NCI-H187 treated with DMSO at 0.1 percent for 48 hours (cell line): ENCODE measurements at places on chromosomes 12 and 14.

- DNase-seq: no peak
Measured at GRCh38 chr12:39239490-39240486, 203.1 kb downstream of the KIF21A start.

DNA sequence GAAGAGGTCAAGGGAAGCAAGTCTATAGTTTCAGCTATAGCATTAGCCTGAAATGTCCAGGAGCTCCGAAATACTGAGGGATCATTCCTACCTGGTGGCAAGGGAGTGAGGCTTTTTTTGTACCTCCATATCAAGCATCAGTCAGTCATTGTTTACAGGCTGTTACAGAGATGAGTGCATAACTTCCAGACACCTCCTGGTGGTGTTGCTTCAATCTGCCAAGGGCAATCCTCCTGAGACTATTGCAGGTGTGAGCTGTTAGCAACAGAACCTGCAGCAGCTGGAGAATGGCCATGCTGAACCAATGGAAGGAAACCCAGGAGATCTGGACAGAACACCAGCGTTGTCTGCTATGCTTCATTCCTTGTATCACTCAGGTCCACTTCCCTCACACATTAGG lies 80.0 kb upstream of the SLC8A3 start:
- DNase-seq: peak; percentile 15

GRCh38 chr12:117187421-117187820 lies 2.8 kb downstream of the FBXO21 start:
- DNase-seq: no peak

DNA sequence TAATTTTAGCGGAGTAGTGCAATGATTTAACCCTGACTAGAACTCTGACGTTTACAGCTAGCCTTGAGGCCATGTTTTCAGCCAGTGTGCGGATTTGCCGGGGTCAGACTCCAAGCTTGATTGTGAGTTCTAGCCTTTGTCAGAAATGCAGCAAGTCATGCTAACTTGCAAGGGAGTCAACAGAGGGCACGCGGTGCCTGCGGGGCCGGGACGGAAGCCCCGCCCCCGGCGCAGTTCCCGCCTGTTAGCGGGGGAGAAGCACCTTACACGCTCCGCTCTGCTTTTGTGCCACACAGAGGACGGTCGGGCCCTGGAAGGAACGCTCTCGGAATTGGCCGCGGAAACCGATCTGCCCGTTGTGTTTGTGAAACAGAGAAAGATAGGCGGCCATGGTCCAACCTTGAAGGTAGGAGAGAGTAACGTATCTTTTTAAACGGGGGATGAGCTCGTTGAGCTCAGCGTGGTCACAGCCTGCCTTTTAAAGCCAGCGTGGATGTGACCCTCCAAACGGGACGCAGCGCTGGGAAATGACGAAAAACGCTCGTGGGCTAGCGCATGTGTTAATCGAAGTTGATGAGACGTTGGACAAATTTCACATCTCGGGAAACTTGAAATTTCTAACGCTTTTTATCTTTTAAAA lies 14.8 kb upstream of the EID3 start:
- peak; percentile 73 for DNase-seq

DNA sequence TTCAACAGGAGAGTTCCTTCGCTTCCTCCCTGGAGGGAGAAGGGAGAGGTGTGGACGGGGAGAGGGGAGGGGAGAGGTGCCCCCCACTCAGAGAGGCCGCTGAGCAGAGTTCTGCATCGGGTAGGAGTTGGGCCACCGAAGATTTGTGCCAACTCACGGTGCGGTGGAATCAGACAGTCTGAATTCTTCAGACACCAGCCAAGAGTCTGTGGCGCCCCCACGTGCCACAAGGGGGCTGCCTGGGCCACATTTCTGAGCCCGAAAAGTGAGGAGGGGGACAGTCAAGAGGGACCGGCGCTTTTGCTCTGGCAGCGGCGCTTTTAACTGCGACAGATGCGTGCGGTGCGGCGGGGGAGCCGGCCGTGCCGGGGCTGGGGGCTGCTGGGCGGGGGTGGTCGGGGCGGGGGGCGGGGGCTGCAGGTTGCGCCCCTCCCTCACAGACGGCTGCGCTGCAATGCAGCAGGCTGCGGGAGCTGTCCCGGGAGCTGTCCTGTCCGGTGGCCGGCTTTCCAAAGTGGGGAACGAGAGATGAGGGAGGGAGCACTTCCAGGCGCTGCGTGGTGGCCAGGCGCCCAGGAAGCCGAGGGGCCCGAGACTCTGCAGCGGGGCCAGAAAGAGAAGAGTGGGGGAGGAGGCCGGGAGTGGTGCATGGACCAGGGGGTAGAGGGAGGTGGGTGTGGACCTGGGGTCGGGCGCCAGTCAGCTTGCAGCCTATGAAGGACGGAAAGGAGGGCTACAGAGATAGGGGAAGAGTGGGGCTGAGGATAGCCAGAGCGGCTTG lies 975 bp upstream of the RTL1 start:
- no peak for DNase-seq

DNA sequence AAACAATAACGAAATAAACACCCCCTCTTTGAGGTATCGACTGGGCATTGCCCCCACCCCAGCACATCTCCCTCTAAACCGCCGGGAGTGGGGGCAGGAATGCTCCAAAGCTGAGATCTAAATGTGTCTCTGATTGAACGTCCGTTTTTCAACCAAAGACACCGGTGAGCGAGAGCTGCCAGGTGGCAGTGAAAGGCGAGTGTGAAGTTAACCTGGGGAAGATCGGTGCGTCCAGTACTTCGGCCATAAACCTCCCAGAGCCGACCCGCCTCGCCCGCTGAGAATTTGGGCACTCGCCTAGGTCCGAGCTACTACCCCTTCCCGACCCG lies 625 bp downstream of the ANGEL1 start:
- no peak for DNase-seq

DNA sequence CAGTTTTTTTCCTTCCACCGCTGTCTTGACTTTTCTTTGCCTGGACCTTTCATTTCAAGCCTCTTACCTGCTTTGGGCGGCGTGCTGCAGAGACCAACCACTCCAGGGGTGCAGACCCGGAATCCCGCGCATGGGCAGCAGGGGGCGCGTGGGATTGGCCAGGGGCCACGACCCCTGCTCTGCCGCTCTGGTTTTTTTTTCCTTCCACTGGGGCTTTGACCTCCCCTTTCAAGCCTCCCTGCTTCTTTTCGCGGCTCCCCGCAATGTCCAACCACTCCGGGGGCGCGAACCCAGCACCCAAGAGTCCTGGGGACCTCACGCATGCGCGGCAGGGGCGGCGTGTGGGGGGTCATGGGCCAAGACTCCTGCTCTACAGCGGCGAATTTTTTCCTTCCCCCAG lies 325.1 kb downstream of the ALG10 start:
- no peak for DNase-seq

DNA sequence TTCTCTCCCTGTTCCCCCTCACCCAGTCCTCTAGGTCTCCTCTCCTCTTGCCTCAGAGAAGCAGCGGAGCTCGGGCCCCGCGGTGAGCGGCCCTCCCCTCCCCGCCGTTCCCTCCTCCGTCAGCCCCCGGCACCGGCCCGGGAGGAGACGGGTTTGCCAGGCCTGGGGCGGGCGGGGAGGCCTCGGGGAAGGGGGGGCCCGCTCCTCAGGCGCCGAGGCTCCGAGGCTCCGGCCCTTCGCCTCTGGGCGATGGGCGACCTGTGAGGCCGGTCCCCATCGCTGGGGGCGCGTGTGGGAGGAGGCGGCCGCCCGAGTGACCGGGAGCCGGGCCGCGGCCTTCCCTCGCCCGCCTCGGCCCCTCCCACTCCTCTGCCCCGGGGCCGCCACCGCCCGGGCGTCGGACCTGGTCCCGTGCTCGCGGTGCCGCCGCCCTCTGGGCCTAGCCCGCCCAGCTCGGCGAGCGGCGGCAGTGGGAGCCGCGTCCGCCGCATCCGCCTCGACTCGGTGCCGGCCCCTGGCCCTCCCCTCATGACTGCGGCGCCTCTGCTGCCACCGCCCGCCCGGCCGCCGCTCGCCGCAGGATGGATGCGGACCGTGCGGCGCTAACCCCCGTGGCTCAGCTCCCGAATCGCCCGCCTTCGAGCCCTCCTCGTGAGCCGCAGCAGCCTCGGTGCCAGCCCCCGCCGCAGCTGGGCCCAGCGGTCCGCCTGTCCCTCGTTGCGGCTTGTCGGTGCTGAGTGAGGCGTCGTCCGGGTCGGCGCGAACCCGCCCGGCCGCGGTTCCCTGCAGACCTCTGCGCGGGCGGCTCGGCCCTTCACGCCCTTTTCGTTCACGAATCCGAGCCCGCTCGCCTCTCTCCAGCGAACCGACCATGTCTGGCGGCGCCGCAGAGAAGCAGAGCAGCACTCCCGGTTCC lies 574 bp downstream of the WNK1 start:
- DNase-seq: no peak

DNA sequence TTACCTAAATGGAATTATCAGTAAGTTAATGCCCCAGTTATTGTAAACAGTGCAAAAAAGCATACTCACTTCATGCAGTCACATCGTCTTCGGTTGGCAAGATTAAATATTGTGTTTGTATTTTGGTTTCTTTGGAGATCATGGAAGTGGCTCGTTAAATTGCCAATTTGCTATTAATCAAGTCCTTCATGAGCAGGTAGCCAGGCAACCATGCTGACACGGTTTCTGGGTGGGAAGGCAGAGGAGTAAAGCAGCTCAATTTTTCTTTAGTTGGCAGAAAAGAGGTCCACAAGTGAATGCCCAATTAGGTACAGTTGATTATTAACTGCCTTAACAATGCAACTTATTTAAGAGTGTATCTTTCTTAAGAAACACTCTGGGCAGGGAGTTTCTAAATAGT lies 43.9 kb downstream of the PPP4R3A start:
- DNase-seq: no peak

- peak; percentile 36 for DNase-seq
Measured at GRCh38 chr12:127070515-127071157, 1196.3 kb upstream of the TMEM132C start.

- DNase-seq: no peak
Measured at GRCh38 chr12:89504560-89505346, 19.8 kb downstream of the GALNT4 start.

GRCh38 chr12:103399986-103400385 lies 95.8 kb downstream of the C12orf42 start:
- DNase-seq: no peak

DNA sequence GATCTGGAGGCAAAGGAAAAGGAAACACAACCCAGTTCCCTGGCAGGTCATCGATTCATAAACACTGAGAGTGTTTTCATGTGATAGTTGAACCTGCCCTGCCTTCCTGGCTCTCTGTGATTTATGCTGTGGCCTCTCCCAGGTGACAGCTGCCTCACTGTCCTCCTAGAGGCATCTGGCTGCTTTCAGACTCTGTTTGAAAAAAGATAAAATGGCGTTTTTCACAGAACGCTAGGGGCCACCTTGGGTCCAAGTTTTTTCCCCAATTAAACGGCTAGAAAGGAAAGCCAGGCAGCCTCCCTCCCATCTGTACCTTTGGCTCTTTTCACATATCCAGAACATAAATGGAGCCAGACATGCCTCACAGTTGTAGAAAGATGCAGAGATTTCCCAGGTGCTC lies 252.6 kb upstream of the CCDC196 start:
- DNase-seq: peak; percentile 43

DNA sequence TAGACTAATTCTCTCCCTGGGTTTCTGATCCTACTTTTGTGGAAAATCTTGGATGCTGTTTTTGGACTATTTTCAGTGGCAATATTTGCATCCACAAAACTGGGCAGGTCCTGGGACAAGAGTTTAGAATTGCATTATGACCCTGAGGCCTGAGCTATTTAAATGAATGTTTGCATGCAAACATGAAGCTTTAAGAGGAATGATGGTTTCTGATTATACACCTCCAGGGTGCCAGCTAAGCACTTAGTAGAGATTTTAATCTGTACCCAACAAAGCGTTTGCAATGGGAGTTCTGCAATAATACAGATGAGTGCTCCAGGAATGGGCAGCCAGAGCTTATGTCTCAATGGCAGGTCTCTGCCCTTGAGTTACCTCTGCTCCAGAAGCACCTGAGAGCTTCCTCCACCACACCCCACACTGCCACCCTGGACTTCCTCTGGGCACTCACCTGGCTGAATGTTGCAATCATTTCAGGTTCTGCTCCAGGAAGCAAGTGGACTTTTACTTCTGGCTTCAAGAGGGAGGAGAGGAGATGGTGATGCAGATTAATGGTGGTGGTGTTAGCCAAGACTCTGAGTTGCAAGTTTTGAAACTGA lies 6.0 kb upstream of the SPTLC2 start:
- DNase-seq: no peak

- DNase-seq: no peak
Measured at GRCh38 chr14:59358102-59358501, 107.1 kb downstream of the GPR135 start.

- no peak for DNase-seq
Measured at GRCh38 chr14:22980672-22981089, 1.7 kb downstream of the AJUBA start.

- no peak for DNase-seq
Measured at GRCh38 chr14:32018391-32019092, 58.6 kb upstream of the ARHGAP5 start.

DNA sequence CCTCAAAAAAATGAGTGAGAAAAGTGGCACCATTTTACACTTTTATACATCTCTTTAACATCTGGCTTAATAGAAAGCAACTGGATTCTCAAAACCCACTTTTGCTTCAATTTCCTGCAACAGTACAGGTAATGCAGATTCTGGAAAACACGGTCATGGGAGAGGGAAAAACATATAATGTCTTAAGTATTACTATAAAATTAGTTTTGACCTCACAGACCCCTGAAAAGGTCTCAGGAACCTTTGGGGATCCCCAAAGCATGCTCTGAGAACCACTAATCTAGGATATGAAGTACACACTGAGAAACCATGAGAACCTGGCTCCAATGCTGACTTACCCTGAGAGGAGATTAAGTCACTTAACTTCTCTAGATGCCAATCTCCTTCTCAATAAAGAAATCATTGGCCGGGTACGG lies 64.7 kb downstream of the PPP2R5E start:
- DNase-seq: no peak

- no peak for DNase-seq
Measured at GRCh38 chr12:65106948-65107347, 14.2 kb downstream of the WIF1 start.

- no peak for DNase-seq
Measured at GRCh38 chr14:64563696-64564095, 13.9 kb downstream of the PPP1R36 start.

DNA sequence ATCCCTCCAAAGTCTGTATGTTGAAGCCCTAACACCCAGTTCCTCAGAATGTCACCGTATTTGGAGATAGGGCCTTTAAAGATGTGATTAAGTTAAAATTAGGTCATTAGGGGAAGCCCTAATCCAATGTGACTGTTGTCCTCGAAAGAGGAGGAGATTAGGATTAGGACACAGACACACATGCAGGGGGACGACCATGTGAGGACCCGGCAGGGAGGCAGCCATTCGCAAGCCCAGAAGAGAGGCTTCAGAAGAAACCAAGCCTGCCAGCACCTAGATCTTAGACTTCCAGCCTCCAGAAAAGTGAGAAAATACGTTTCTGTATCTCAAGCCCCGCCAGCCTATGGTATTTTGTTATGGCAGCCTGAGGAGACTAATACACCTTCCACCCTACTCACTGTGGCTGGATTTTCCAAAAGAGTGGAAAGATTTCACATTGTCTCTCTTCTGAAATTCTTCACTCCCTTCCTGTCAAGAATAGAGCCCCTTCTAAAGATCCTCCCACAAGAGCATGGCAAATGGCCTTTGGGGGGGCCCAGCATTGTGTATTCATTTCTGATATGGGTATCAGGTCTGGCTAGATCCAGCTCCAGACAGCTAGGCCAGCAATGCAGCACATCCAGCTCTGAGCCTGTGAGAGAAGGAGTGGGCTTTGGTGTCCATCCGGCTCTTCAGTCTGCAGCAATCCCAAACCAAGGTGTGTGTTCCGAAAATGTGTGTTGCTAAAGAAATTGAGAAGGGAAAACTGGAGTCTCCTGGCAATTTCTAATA lies 15.4 kb upstream of the UBC start:
- no peak for DNase-seq
